Stimulated activated CD4-positive, alpha-beta T cell treated with anti-CD3 and anti-CD28 coated beads, Interleukin-1b, Interleukin-23, amount 100 ng/mL, for 1 hour (primary cell): ENCODE measurements at places on chromosomes 6 and 20.

GRCh38 chr6:36493319-36493718, 50.5 kb downstream of the KCTD20 start:
- DNase-seq: no peak

- no peak for DNase-seq
These were observed 32.8 kb upstream of the TASP1 start for GRCh38 chr20:13671512-13671911.

DNA sequence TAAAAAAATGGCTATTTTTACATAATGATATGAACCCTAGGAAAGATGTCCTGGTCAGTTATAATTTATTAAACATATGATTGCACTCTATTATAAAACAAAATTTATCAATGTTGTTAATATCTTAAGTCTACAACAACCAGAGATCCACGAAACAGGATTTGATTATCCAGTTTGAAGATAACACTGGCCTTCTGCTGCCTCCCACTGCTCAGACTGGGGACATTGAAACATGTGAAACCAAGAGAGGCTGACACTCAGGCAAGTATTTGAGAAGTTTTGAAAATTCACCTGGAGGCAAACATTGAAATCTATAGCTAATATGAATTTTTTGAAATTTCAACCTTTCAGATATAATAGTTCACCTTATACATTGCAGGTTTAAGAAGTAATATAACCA, 219.3 kb upstream of the HSF2 start:
- no peak for DNase-seq

DNA sequence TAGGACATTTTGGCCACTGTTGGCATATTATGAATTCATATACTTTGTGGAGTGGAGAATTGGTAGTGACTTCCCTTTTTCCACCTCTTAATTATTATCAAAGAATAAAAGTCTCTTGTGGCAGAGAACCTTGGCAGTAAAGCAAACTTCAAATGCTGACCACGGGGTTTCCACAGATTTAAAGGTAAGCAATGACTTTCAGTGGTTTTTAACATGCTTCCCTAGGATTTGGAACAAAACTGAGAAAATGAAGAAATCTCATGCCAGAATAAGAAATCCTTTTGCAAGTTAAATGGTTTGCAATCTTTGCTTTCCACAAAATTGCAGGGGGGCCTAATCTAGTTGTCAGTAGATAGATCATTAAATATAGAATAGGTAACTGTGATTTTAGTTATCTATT, 2.0 kb upstream of the SDC4 start:
- no peak for DNase-seq

GRCh38 chr20:4326195-4327065, 311.1 kb upstream of the RNF24 start:
- no peak for DNase-seq

GRCh38 chr6:112579601-112580000, 232.5 kb downstream of the RFPL4B start:
- no peak for DNase-seq

DNA sequence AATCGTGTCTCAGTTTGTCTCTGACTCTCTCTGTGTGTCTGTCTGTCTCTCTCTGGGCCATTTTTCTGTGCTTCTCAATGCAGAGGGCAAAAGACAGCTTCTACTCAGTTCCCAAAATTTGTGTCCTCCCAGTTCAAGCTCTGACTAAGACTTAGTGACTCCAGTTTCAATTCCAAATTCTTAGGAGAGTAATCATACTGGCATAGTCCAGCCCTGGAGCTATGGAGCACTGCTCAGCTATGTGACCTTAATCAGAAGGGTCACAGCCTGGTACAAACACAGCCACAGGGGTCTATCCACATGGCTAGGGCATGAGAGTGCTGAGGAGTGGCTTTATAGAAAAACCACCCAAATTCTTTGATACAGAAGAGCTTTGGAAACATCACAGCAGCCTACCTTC, 91.9 kb downstream of the FOXF2 start:
- DNase-seq: no peak

DNA sequence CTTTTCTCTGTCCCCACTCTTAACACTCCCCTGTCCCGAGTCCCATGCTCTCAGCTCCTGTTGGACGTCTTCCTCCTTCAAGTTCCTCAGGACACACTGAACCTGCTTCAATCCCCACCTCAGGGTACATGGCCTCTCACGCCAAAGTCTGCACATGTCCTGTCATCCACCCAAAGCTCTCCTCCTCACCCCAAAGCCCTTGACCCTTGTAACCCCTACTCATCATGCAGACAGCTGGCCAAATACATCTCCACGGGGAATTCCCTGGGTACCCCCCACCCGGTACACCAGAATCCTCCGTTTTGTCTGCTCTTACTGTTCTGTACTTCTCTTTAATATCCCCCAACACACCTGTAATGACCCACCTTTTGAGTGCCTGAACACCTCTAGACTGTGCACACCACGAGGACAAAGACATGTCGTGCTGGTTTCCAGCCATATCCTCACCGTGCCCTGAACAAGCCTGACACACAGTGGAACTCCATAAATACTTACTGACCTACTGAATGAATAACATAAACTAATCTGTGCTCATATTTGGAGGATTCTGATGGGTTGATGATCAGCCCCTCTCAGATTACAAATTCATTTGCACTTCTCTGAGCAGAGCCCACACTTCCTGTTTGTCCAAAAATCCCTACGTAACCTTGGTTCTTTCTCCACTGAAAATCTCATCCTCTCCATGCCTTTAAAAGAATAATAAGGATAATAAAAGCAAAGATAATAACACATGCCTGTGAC, 66.8 kb upstream of the EYA2 start:
- DNase-seq: no peak

DNA sequence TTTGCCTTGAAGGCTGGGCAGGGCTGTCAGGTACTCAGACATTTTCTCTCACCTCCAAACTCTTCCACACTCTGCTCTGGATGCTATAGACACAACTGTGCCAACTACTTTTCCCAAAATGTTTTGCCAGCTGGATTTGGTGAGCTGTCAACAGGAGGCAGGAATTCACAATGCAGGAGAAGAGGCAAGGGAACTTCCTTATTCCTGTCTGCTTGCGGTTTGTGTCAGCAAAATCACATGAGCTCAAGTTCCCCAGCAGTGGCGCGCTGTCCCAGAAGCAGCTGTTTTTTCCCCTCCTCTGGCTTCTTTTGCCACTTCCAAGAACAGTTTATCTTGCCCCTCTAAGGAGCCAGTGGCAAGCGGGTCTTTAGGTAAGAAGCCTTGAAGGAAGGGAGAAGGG, 608.2 kb downstream of the PRKN start:
- no peak for DNase-seq

GRCh38 chr6:112086744-112087135, 542 bp downstream of the TUBE1 start:
- DNase-seq: no peak

- no peak for DNase-seq
These were observed 124.1 kb downstream of the RNF144B start for GRCh38 chr6:18511211-18511610.

DNA sequence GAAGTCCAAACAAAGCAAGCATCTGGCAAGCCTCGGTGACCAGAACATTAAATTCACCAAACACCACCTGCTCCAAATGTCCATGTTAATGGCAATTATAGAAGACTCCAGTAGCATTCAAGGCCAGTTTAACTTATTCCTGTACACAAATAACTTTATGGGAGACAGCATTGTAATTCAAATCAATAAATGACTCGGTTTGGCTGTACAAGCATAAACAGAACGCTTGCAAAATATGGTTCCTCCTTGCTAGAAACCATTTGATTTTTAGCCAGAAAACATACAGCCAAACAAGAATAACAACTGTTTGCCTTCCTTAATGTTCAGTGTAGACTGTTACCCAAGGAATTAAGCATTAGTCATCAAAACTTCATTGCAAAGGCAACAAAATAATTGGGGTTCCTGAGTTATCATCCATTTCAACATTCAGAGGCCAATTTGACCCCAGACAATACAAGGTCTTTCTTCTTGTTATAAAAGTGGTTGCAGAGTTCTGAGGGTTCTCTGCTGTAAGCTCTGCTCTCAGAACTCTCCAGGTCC, 125.1 kb downstream of the BFSP1 start:
- DNase-seq: no peak

GRCh38 chr6:136742125-136742524, 50.2 kb downstream of the MAP3K5 start:
- no peak for DNase-seq

- DNase-seq: no peak
These were observed 18.3 kb downstream of the CHRNA4 start for GRCh38 chr20:63342561-63343459.

DNA sequence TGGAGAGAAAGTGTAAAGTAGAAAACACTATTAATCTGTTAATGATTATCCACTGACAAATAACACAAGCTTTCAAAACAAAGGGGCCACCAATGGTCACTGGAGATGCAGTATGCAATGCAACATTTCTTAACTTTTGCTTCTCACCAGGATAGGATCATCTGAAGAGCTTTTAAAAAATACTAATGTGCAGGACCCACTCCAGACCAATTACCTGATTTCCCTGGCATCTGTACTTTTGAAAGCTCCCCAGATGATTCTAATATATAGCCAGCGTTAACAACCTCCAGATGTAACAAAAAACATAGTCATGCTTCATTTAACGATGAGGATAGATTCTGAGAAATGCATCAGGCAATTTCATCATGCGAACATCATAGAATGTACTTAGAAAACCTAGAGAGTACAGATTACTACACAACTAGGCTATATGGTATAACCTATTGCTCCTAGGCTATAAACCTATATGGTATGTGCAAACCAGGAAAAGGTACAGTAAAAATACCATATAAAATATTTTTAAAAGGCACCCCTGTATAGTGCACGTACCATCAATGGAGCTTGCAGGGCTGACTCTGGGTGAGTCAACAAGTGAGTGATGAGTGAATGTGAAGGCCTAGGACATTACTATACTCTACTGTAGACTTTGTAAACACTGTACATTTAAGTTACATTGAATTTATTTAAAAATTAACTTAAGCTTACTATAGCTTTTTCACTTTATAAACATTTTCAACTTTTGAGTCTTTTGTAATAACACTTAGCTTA, 69.2 kb downstream of the ATG5 start:
- DNase-seq: no peak

DNA sequence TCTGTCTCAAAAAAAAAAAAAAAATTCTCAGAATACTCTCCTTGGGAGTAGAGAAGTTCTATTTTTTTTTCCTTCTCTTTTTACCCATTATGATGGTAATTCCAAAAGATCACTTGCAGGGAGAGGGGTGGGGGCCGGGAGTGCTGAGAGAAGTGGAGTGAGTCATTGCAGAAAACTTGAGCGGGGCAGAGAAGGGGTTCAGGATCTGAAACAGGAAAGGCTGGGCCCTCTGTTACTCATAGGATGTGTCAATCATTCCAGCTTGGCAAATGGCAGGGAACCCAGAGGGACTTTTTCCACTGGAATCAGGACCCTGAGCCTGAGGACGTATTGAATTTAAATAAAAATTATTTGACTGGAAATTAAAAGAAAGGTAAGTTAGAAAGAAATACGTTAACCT, 111.4 kb upstream of the ARMC2 start:
- DNase-seq: no peak

- no peak for DNase-seq
These were observed 71.5 kb downstream of the PKIB start for GRCh38 chr6:122681705-122682104.
